H9 (cell line): ENCODE measurements at places on chromosomes 3 and 15. TPM values are rescaled to one million over a fixed set of nuclear protein-coding genes. Genes with fewer than 3 reads are reported as not detected.

Gene GOLGA8S
- total RNA-seq, result 0.07 TPM in 2 replicates

Gene SLC25A36
- total RNA-seq, result 70.0 and 77.5 TPM in 2 replicates

Gene ZDHHC23
- 25.0 and 25.2 TPM in 2 replicates for total RNA-seq

Gene P2RY1
- total RNA-seq, result 6.3 and 6.4 TPM in 2 replicates

Gene MFAP1
- 44.7 and 47.8 TPM in 2 replicates for total RNA-seq

Gene ALPK3
- total RNA-seq, result 17.7 and 18.0 TPM in 2 replicates

DNA sequence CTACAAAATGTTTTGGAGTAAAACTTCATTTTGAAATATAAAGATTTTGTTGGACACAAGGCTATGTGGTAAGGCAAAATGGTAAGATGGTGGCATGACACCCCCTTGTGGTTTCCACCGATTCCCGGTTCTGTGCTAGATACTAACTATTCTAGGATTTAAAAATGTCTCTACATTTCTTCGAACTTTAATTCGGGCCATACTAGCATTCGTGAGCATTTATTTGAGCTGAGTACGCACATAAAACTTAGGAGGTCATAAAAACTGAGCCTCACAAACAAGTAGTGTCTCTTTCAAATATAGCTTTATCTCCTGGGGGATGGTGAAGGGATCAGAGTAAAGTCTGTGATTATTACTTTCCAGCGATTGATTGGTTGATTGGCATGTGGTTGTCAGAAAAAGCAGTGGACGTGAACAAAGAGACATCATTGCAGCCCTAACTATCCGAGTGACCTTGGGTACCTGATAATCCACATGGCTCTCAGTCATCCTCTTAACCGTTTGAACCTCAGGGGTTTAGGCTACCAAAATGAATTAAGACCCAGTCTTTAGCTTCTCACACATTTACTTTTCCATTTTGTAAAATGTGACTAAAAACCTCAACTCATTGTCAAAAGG lies 1.1 kb upstream of the ZNF639 start:
- no peaks in the 10 kb centered on the region for H3K4me1 ChIP-seq
- no peak for DNase-seq
- no peak overlapping the region for H3K27ac ChIP-seq

DNA sequence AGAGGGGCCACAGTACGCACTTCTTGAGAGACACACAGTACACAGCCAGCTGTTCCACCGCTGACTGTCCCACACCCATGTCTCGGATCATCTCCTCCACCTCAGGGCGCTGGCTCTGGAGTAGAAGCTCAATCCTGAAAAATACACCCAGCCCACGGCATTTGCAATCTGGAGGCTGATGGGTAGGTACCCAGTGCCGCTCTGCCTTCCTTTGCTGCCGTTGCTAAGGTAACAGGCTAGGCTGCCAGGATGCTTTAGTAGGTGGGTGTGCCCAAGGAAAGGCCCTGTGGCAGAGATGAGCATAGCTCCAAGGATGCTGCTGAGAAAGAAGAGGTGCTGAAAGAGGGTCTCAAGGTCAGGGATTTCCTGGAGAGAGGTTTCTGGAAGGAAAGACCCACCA lies 14.6 kb downstream of the TRAIP start:
- H3K36me3 ChIP-seq, result peaks cover 75% of the 10 kb centered on the region
- no peaks in the 10 kb centered on the region for H3K4me1 ChIP-seq
- H3K27me3 ChIP-seq, result no peaks in the 10 kb centered on the region
- no peak overlapping the region for H3K27ac ChIP-seq
- no peak for DNase-seq
- no peak overlapping the region for H3K4me3 ChIP-seq

DNA sequence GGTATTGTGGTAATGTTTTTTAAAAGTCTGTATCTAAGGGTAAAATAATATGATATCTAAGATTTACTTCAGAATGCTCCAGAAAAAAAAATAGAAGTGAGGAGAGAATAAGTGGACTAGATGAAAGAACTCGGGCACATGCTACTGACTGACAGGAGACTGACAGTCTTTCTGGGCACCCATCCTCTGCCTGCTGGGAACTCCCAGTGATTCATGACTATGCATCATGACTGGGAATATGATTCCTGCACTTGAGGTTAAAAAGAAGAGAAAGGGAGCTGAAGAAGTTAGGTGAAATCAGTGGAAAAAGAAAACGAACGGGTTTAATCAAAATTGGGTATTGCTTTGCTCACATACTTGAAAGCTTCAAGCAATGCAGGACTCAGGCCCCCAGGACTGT lies 35.7 kb upstream of the SPSB4 start:
- DNase-seq, result no peak
- no peaks in the 10 kb centered on the region for H3K27me3 ChIP-seq
- peaks cover 4% of the 10 kb centered on the region; the same call in 1 of the 2 replicates for H3K4me1 ChIP-seq
- H3K4me3 ChIP-seq, result no peak overlapping the region
- H3K36me3 ChIP-seq, result no peaks in the 10 kb centered on the region
- no peak overlapping the region for H3K27ac ChIP-seq

DNA sequence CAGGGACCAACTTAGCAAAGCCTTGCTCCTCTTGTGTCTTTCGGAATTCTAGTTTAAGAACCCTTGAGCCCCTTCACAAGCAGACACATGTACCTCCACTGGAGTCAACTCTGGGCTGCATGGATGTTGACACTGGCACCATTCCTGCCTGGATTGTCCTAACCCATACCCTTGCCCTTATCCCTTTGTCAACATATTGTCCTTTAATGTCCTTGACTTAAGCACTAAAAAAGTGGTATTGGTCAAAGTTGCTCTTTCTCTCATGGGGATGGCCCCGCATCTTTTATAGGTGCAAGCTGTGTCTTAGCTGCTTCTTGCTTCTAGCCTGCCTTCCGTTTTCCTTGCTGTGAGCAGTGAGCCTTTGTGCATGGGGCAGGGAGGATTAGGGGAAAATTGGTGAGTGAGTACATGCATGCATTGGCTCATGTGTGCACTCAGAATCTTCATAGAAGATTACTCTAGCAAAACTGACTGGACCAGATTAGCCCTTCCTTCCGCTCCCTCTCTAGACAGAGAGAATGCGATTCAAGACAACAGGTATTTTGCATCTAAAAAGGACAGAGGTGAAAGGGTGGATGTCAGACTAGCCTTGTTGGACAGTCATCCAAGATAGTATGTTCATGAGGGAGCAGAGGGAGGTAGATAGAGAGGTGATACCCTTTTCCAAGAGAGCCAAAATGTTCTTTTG lies 42.4 kb downstream of the TGFBR2 start:
- no peak overlapping the region for H3K27ac ChIP-seq
- DNase-seq, result no peak
- no peaks in the 10 kb centered on the region for H3K27me3 ChIP-seq

GRCh38 chr3:52188556-52188955 lies 9.4 kb upstream of the ALAS1 start:
- no peaks in the 10 kb centered on the region for H3K27me3 ChIP-seq
- no peaks in the 10 kb centered on the region for H3K36me3 ChIP-seq
- no peak overlapping the region for H3K4me3 ChIP-seq
- DNase-seq, result no peak
- H3K4me1 ChIP-seq, result no peaks in the 10 kb centered on the region

DNA sequence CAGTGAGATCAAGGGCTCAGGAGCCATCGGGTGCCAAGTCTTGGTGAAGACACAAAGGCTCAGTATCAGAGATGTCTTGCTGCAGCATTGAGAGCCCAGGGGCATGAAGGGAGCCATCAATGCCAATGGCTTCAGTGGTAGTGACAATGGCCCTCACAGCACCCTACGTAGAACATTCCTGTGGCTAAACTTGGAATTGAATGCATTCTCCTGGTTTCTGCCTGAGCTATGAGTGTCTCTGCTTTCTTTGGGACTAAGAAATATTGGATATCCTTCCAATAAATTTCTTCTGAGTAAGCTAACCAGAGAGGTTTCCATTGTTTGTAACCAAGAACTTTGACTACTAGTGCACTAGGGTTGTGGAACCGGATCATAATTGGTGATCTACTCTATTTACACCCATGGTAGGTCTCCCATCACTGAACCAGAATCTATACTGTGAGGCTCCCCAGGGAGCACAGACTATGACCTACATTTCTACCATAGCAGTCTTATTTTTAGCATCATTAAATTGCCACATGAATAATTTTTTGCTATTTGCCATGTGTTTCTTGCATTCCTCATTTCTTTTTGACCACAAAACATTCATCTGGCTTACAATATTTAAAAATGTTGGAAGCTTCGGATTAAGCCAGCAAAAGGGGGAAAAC lies 31.6 kb upstream of the PDZRN3 start:
- H3K27ac ChIP-seq, result no peak overlapping the region
- H3K27me3 ChIP-seq, result no peaks in the 10 kb centered on the region
- H3K4me3 ChIP-seq, result no peak overlapping the region
- no peaks in the 10 kb centered on the region for H3K36me3 ChIP-seq

DNA sequence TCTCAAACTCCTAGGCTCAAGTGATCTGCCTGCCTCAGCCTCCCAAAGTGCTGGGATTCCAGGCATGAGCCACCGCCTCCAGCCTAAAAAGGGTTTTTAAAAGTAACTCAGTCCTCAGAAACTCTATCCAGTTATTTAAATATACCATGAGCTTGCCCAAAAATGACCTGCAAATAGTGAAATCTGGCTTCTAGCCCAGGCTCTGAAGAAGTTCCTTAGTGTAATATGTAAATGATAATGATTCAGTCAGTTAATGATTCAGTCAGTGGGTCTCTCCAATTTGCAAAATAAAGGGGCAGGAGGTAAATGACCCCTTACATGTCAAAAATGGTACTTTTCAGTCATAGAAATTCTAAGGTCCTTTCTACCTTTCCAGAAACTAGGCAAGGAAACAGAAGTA lies 28.8 kb downstream of the LRRC2 start:
- H3K4me3 ChIP-seq, result no peak overlapping the region
- peaks cover 4% of the 10 kb centered on the region; the same call in 1 of the 2 replicates for H3K4me1 ChIP-seq
- no peaks in the 10 kb centered on the region for H3K36me3 ChIP-seq
- no peaks in the 10 kb centered on the region for H3K27me3 ChIP-seq
- no peak for DNase-seq

- no peak for DNase-seq
- no peak overlapping the region for H3K27ac ChIP-seq
- H3K4me3 ChIP-seq, result no peak overlapping the region
- H3K27me3 ChIP-seq, result no peaks in the 10 kb centered on the region
Observed at GRCh38 chr3:158508481-158508880, 62.5 kb upstream of the MLF1 start.

GRCh38 chr15:100537331-100537730 lies 8.6 kb upstream of the CERS3 start:
- H3K36me3 ChIP-seq, result no peaks in the 10 kb centered on the region; the same call in 2 of the 3 replicates
- H3K4me3 ChIP-seq, result no peak overlapping the region
- H3K4me1 ChIP-seq, result no peaks in the 10 kb centered on the region
- DNase-seq, result no peak

GRCh38 chr15:76253691-76254473 lies 57.4 kb downstream of the ETFA start:
- H3K4me3 ChIP-seq, result no peak overlapping the region
- DNase-seq, result peak; percentile 67
- peaks cover 4% of the 10 kb centered on the region for H3K36me3 ChIP-seq
- H3K4me1 ChIP-seq, result peaks cover 2% of the 10 kb centered on the region; the same call in 1 of the 2 replicates
- H3K27me3 ChIP-seq, result no peaks in the 10 kb centered on the region
- H3K27ac ChIP-seq, result no peak overlapping the region
